Right ventricle myocardium inferior (tissue), 1 donor: ENCODE measurements at places on chromosomes 5 and 9.

DNA sequence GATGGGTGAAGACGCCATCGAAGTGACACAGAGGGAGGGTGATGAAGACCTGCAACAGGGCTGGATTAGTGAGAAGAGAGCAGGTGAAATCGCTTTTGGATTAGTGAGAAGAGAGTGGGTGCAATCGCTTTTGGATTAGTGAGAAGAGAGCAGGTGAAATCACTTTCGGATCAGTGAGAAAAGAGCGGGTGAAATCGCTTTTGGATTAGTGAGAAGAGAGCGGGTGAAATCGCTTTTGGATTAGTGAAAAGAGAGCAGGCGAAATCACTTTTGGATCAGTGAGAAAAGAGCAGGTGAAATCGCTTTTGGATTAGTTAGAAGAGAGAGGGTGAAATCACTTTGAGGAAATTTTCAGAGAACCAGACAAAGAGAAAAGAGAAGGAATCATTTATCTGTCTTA, 67.2 kb upstream of the TRIO start:
- DNase-seq, result no peak

DNA sequence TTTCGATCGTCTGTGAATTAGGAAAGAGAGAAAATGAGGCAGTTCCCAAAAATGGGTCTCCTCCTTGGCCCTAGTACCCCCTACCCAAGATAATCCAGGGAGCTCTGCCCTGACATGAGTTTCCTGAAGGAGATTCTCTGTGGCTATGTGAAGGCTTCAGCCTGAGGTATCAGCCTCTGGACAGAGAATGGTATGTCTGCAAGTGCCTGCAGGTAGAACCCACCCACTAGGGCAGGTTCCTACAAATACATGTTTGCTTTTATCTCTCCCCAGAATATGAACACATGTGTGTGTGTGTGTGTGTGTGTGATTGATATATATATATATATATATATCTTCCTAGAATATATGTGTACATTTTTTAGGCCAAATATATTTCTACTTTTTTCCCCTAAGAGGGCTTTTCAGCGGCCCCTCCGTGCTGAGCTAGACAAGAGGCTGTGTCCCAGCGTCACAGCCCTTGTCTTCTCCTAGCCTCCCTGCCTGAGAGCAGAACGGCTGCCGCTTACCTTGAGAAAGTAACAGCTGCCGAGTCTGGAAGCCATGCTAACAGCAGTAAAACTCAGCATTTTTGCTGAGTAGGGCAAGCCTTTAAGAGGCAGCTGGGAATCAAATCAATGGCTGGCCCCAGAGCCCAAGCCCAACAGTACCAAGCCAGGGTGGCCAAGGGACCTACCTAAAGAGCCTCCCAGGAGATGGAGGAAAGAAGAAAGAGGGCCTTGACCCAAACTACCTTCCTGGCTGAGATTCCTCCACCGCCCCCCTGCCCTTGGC, 2.1 kb downstream of the BRINP1 start:
- no peak for DNase-seq

DNA sequence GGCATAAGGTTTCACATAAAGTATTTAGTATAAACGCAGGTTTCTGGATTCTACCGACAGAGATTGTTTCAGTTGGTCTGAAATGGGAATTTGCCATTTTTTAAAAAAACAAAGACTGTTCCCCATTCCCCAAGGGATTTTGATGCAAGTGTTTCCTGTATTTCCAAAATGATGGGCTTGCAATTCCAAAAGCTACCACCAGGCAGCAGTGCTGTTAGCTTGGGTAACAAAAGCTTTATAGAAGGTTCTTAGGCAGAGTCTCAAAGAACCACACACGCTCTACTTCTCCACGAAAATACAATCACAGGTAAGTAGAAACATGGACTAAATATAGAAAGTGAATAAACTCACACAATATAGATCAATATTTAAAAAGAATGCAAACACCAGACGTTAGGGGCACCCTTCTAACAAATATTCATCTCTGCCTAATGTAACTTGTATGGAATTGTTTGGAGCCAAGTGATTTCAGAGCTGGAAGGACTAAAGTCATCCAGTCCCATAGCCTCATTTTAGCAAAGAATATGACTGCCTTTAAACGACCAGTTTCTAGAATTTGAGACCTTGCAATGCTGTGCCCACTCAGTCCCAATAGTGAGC, 154.3 kb downstream of the SPOCK1 start:
- DNase-seq, result no peak

- no peak for DNase-seq
Observed at GRCh38 chr9:134571946-134572917, 69.4 kb upstream of the COL5A1 start.

DNA sequence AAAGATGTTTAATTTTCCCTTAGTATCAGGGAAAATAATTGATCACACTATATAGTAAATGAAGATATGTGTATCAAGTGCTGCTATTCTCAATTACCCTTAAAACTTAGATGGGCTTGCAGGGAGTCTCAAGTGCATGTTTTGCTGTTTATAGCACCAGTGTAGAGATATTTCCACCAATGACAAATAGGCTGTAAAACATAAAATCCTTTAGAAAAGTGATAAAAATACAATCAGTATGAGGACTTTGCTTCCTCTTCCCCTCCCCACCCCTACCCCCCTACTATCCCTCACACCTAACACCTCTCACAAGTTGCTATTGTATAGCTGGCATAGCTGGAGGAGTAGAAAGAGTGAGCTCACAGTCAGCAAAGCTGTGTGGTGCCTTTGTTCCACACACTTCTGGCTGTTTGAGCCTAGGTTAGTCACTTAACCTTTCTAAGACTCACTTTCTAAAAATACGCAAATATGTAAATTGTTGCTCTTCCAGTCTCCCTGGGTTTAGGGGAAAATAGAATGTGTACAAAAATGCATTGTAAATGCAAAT, 93.1 kb downstream of the PDE4D start:
- DNase-seq, result no peak

- DNase-seq, result no peak
Observed at GRCh38 chr5:12851761-12852160, 947.5 kb upstream of the CTNND2 start.
